ENCODE measurements at places on chromosomes 3 and 15. TPM values are rescaled to one million over a fixed set of nuclear protein-coding genes. Genes with fewer than 3 reads are reported as not detected.

Gene CHRM5
- total RNA-seq, result not detected

Gene FOXB1
- not detected for total RNA-seq

Gene SOX14
- total RNA-seq, result not detected

Gene HCN4
- total RNA-seq, result 61.7 TPM

Gene RTP1
- not detected for total RNA-seq

DNA sequence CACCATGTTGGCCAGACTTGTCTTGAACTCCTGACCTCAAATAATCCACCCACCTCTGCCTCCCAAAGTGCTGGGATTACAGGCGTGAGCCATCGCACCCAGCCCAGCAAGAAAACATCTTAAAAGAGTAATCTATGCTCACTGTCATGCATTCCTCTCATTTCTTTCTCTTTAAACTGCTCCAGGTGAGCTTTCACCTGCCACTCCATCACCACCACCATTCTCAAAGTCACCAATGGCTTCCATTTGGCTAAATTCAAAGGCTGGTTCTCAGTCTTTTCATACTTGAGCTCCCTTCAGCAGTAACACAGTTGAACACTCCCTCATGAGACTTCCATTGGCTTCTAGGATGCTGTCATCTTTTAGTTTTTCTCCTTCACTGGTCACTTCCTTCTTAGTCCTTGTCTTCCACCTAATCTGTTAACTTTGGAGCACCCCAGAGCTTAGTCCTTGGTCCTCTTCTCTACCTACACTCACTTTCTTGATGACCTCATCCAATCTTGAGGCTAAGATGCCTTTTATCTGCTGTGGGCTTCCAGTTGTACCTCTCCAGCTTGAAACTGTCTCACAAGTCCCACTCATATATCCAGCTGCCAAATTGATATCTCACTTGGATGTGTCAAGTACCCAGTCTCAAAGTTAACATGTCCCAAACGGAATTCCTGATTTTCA, 27.0 kb upstream of the ESYT3 start:
- DNase-seq, result no peak

DNA sequence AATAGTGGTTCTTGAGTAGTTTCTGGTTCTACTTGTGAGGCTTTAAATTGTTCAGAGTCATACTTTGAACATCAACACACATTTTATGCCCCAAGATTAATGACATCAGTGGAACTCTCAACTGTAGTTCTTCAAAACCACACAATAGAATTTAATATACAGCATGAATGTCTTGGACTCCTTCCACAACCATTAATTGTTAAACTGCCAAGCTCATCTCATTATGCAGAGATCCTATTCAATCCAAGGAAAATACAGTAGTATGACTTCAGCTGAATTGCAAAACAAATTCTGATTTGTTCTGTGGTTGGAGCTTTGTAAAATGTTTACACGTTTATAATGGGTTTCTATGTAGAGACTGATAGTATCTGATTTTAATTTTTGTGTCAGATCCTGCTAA, 199.2 kb upstream of the SLC2A2 start:
- no peak for DNase-seq

- no peak for DNase-seq
These were observed 261.3 kb upstream of the TLE3 start for GRCh38 chr15:70358871-70359647.

GRCh38 chr3:49689046-49689907, at the start of the genes MST1 and RNF123:
TSS of gene MST1 (minus strand) at chr3:49689474. CDS start at chr3:49688691, 783 bp downstream.
TSS of gene RNF123 (plus strand) at chr3:49689557. CDS start at chr3:49691166, 1,609 bp downstream.
- DNase-seq, result peak; percentile 97

- no peak for DNase-seq
These were observed 17.4 kb downstream of the CSPG4 start for GRCh38 chr15:75695220-75695619.

DNA sequence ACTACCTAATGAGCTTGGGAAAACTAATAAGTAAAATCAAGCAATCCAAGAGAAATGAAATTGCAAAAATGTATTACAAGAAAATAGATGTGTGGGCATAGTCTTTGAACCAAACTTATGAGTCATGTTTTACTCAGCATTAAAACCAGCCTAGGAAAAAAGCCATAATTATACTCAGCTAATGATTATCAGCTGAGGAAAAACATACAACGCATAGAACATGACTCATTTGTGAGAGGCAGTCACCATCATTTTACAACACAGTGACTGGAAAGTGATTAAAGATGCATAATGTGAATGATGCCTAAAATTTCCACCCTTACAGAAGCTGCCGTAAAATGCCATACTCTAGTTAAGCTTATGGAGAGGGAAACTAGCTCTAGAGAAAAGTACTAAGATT, 238.0 kb upstream of the EOMES start:
- no peak for DNase-seq

DNA sequence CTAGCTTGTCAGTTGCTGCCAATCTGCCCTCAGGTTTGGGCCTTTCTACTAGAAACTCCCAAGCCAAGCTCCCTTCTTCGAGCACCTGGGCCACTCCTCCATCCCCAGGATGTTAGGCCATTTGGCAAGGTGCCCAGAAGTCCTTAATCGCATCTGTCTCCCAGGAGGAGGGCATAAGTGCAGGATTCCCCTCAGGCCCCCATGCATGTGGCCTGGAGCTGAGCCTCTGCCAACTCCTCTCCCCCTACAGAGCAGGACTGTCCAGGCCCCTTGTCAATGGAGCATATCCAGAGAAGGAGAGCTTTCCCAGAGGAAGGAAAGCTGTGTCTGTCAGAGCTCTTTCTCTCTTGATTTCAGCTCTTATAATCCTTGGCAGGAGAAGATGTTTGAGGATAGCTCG, 182.6 kb upstream of the ROPN1 start:
- DNase-seq, result peak; percentile 43

- DNase-seq, result no peak
These were observed 84.7 kb downstream of the OPA1 start for GRCh38 chr3:193677734-193678133.

GRCh38 chr3:174957551-174958001, 98.4 kb downstream of the NAALADL2 start:
- DNase-seq, result no peak

DNA sequence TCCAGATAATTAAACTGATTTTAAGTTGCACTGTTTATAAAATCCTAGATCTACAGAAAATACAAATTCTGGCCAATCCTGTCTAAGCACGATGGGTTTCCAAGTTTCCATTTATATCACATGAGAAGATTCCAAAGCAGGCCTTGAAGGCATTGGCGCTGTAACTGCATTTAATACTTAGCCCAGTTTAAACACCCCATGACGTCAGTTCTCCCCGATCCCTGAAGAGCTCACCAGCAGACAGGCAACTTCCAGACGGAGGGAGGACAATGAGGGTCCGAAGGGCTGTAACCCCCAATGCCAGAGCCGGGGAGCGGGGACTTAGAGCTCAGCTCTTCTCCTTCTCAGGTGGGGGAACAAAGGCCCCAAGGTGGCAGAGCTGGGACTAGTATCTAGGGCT, 117.3 kb downstream of the XXYLT1 start:
- DNase-seq, result no peak

DNA sequence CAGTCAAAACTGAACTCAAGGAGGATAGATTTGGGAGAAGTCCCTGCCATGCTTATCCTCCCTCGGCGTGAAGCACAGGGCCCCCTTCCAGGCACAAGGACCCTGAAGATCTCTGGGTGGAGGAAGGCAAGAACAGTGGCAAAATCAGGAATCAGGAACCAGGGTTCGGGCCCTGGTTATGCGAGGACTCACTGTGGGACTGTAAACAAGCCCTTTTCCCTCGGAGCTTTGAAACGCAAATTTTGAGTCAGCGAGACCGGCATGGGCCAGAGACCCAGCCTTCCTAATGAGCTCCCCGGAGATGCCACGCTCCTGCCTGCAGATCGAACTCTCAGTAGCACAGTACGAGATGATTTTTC, 70.1 kb downstream of the SLC12A8 start:
- no peak for DNase-seq

- no peak for DNase-seq
These were observed 97.0 kb downstream of the SAMMSON start for GRCh38 chr3:70096376-70097066.

DNA sequence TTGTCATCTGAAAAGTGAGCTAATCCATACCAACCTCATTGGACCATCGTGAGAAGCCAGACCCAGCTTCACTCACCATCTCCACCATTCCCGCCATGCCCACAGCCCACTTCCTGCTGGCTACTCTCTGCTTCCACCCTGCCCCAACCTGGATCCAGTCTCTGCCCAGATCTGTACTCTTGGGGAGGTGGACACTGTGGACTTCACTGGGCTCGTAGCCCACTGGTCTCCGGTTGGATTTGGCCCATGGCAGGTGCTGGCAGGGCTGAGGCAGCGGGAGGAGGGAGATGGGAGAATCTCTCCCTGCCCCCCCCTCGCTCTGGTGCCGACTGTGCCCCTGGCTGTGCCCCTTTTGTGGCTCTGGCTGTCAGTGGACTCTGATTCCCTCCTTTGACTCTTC, 193.8 kb downstream of the ABHD5 start:
- DNase-seq, result no peak

DNA sequence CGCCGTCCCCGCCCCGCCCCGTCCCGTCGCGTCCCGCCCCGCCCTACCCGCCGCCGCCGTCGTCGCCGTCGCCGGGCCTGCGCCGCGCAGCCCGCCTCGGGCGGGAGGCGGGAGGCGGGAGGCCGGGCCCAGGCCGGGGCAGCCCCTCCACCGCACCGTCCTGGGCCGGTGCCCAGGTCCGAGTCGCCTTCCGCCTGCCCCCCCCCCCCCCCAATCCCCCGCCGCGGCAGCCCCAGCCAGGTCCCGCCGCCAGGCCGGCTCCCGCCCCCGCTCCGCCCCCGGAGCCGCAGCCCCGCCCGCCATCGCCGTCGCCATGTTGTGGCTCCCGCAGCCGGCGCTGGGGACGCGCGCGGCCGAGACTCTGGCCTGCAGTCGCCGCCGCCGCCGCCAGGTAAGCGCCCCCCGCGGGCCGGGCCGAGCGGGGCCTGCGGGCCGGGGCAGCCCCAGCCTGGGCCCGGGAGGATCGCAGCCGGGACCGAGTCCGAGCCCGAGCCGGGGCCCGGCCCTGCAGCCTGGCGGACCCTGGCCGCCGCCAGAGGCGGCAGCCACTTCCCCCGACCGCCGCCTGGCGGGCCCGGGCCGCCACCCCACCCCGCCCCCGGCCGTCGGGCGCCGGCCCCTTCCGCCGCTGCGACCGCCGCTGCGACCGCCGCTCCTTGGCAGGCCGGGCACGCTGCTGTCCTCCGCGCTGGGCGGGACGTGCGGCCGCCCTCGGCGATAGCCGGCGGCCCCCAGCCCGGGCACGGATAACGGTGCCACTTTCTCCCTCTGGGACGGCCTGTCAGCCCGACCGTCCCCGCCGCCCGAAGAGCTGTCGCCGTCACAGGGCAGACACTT, at the start of gene ZNF592:
Gene ZNF592, plus strand, starts transcription at position 319 of the 837 bp plus-strand sequence. CDS start 34,084 bp downstream, outside the sequence.
- peak; percentile 96 for DNase-seq
